ENCODE measurements at places on chromosomes 4 and X.
A peak's percentile ranks its signal among the peaks of the same experiment; 100 is the strongest.

- DNase-seq, result no peak
Observed at GRCh38 chr4:140084385-140084784, 69.6 kb downstream of the MAML3 start.

GRCh38 chr4:73341454-73341853, 62.6 kb upstream of the ALB start:
- DNase-seq, result peak; percentile 68

DNA sequence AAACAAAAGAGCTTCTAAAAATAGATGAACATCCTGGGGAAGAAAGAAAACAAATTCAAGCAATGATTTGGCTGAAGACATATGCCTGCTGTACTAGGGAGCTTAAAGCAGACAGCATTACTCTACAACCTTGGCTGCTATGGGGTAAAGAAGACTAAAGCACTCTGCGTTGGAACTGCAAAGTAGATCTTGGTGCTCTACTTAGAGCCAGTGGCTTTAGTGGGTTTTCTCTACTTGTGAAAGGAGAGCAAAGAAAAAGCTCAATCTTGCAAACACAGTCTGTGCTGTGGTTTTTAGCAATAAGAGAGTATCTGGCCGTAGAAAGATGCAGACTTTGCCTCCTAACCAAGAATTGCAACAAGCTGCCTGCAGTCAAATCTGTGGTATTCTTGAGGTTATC, 334.7 kb upstream of the NDST3 start:
- no peak for DNase-seq

DNA sequence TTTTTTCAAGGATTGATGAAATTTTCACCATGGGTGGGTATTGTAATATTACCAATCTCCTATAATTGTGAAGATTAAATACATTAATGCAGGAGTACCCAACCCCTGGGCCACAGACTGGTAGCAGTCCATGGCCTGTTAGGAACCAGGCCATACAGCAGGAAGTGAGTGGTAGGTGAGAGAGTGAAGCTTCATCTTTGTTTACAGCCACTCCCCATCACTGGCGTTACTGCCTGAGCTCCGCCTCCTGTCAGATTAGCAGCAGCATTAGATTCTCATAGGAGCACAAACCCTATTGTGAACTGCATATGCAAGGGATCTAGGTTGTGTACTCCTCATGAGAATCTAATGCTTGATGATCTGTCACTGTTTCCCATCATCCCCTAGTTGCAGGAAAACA, 15.1 kb downstream of the RAPGEF2 start:
- DNase-seq, result no peak

GRCh38 chr4:79980448-79980847, 92.6 kb downstream of the ANTXR2 start:
- no peak for DNase-seq

- no peak for DNase-seq
Observed at GRCh38 chrX:16979226-16979625, 32.8 kb downstream of the REPS2 start.

GRCh38 chr4:38343608-38344007, 320.4 kb upstream of the KLF3 start:
- no peak for DNase-seq

DNA sequence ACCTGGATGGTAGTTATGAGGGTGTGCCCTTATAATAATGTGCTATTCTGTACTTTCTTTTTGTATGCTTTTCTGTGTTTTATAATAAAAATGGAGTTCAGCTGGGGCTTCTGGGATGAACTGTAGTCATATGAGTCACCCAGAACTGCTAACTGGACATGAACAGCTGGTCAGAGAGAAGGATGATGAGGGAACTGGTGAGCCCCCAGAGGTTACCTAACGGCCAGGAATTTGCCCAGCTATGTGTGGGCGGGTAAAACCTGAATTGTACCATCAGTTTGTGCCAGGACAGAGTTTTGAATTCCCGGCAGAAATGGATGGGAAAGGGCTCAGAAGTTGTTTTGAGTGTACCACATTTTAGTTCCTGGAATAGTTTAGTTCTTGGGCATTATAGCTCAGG, 138.0 kb upstream of the USP9X start:
- DNase-seq, result no peak

DNA sequence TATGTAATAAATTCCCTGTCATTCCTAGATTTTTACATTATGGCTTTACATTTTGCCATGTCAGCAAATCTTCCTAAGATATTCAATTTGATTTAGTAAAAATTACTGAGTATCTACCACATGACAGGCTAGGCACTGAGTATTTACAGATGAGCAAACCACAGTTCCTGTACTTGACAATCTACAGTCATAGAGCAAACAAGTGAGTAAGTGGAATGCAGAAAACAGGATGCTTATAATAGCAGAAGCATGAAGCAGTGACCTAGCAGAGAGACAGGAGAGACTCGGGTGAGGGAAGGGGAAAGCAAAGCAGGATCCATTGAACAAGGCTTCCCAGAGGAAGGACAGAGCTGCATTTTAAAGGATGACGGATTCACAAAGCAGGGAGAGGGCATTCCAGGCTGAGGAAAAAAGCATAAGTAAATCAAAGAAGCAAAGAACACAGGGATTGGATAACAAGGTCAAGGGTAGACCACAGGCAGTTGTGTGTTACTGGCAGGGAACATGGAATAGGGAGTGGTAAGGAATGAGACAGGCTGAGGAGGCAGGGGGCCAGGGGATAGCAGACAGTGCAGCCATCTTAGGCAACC, 124.7 kb upstream of the C1QTNF7 start:
- DNase-seq, result no peak

DNA sequence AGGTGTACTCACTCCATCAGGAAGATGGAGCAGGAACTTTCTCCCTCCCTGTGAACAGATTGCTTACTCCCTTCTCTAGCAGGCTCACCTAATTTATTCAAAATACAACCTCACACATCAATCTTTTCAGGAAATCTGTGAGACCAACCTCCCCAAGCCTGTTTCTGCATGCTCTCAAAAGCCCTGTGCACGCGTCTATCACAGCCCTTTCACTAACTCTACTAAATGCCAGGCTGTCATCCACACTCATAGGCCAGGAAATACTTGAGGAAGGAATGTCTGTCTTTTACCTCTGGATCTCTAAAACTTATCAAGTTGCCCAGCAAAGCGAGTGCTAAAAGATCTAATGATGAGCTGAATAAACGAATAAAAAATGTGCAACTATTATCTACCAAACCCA, 11.2 kb downstream of the CAMK2D start:
- no peak for DNase-seq

- DNase-seq, result no peak
Observed at GRCh38 chr4:159765382-159765781, 662.5 kb downstream of the RAPGEF2 start.

GRCh38 chr4:94290245-94290644, 52.4 kb downstream of the HPGDS start:
- no peak for DNase-seq

GRCh38 chr4:32988165-32988811, 2268.1 kb downstream of the PCDH7 start:
- DNase-seq, result no peak

- no peak for DNase-seq
Observed at GRCh38 chr4:132065940-132066495, 1083.1 kb upstream of the PCDH10 start.

DNA sequence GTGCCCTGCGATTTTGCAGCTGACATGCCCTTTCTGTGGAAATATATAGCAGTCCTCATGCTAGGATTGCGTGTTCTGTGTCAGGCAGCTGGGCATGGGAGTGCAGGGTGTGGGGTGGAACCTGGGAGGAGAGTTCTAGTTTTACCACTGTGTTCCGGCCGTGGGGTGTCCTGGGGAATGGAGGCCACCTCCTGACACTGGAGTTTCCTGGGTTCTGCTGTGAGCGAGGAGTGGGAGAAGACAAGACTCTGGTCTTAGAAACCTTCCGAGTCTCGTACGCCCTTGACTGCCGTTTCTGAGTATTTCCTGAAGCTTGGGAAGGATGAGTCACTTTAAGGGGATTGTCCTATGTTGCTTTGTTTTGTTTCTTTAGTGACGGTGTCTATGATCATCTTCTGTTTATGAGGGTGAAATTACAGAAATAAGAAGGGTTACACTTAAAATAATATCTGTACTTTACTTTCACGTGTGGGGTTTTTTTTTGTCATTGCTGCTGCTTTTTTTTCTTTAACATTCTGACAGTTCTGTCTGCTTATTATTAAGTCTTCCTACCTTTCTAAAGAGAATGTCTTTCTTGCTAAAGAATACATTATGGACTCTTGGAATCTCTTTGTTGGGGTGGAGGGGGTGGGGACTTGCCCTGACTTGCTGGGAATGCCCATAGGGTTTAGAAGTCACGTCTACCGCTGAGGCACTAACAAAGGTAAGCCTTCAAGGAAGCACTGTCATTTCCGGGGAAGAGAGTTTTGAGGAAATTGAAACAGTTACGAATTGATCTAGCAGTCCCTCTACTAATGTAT, 19.1 kb downstream of the CD99 start:
- no peak for DNase-seq

DNA sequence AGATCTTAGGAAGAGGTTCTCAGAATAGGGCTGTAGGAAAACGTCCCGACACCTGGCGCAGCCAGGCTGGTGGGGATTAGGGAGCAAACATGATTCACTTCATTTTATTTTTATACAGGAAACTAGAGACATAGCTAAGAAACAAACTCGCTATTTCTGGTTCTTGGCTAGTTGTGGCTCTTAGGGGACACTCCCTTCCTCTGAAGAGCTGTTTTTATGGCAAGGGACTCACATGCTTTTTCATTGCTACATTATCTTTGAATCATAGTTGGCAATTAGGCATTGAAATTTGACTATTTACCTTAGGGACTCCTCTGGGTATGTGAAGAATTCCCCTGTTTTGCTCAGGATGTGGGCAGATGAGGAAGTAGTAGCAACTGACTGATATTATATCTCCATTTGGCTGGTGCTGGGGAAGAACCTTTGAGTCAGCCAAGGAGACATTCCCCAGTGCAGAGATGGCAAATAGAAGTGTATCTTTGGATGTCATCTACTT, 174.5 kb downstream of the SMIM20 start:
- DNase-seq, result no peak

Data from NCI-H1092 (cell line).